ENCODE measurements at places on chromosomes 3 and 15.

DNA sequence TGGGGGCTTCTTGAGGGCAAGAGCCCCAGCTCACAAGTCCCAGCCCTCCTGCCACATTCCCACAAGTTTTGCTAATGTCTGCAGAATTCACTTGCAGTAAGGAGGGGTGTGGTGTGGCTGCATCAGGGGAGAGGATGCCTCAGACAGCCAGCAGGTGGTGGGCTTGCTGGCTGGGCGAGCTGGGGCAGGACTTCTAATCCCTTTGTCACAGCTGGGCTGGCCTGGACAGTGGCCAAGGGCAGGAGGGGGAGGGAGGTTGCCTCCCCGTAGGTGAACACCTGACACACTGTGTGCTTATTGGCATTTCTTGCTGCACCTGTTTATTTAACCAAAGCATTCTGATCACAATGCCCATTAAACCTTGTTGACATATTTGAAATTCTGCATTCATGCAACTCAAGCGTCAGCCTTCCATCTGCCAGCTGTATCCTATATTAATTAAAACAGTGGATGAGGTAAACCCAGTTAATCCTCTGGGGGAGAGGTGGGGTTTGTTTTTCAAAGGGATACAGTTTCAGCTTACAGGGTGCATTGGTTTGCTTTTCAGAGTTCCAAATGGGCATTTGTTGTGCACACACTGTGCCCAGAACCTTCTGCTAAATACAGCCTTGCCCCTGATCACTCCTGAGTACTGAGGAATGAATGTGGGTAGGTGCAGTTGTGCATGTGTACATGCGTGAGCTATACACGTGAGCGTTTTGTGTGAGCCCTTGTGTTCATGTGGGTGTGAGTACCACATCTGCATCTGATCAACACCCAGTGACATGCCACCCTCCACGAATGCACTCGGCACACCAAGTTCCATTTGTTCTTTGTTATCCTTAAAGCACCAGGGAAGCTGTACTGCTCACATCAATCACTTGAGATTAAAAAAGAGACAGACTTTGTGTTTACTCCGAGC is 268.7 kb downstream of the XXYLT1 start:
- peak; percentile 99 for DNase-seq

DNA sequence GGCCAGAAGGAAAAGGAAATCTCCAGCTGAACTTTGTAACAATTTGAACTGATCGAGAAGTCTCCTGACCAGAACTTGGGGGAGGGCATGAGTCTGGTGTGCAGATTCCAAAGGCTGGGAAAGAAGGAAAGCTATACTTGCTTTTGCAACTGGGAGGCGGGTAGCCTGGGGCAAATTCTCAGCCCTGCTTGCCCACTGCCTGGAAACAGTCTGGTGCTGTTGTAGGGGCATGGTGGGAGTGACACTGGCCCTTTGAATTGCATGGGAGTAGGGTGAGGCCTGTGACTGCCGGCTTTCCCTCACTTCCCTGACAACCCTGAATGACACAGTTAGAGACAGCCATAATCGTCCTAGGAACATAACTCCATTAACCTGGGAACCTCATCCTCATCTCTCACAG is 114.0 kb upstream of the POU1F1 start:
- DNase-seq = no peak

DNA sequence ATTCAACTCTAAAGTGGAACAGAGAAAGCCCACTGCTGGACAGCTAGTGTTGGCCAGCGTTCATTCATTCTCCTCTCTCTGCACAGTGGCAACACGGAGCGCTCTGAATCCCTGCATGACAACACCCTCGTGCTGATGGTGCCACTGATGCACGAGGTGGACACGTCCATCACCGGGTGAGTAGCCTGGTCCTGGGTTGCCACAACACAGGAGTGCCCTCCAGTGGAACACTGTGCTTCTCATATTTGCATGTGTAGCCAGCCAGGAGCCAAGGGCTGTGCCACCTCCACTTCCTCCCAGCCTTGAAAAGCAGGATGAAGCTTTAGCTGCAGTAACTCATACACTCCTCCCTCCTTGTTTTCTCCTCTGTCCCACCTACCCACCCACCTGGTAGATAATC is 120.0 kb upstream of the CTDSPL start:
- no peak for DNase-seq

DNA sequence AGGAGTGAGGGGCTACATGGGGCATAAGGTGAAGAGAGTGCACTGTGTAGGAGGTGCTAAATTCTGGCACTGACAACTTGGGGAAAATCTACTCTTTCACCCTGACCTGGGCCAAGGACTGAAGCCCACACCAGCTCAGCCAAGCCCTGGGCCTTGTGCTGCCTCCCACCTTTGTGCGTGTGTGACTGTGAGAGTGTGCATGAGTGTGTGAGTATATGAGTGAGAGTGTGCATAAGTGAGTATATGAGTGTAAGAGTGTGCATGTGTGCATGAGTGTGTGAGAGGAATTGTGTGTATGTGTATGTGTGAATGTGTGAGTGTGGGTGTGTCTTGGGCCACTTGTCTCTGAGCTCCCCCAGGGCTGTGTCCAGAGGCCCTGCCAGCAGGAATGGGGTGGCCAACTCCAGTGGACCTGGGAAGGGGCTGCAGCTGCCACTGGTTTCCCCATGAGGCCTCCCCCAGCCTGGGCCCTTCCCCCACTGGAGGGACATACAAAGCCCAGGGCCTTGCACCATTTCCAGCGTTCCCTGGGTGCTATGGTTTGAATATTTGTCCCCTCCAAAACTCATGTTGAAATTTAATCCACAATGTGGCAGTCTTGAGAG is 15.2 kb downstream of the C3orf22 start:
- DNase-seq = no peak

- no peak for DNase-seq
Observed at GRCh38 chr3:130712718-130713423, 33.8 kb downstream of the PIK3R4 start.
